ENCODE measurements at places on chromosomes 2 and 18. TPM values are rescaled to one million over a fixed set of nuclear protein-coding genes. Genes with fewer than 3 reads are reported as not detected.

Gene WNT6
- total RNA-seq: not detected

Gene ABCG5
- not detected for total RNA-seq

Gene ALKAL2
- not detected for total RNA-seq

Gene TXNDC2
- 2.0 TPM for total RNA-seq
